ENCODE measurements at places on chromosomes 12 and 14.

DNA sequence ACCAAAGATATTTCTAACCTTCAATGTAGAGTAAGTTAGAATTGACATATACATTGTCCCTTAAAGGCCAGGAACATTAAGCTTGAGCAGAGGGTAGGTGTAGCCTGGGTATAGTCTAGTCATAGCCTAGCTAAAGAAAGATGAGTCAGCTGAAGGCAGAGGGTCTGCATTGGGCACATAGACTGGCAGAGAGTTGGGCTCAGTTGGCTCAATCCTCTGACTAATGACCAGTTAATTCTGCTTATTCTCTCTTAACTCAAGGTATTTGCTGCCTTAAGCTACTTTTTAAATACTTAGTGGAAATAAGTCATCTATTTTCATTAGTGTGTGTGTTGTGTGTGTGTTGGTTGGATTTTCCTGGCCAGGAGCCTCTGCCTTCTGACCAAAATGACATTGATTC, 467.1 kb downstream of the RAD51B start:
- peaks cover 13% of the 10 kb centered on the region for H3K36me3 ChIP-seq
- H3K4me1 ChIP-seq: peaks cover 71% of the 10 kb centered on the region
- H3K27me3 ChIP-seq: no peaks in the 10 kb centered on the region
- DNase-seq: no peak
- no peak overlapping the region for H3K4me3 ChIP-seq

GRCh38 chr12:14327711-14328110, 37.8 kb upstream of the ATF7IP start:
- H3K4me3 ChIP-seq: no peak overlapping the region
- no peaks in the 10 kb centered on the region for H3K27me3 ChIP-seq
- H3K36me3 ChIP-seq: no peaks in the 10 kb centered on the region
- H3K27ac ChIP-seq: no peak overlapping the region
- no peak for DNase-seq
- H3K4me1 ChIP-seq: no peaks in the 10 kb centered on the region

- H3K36me3 ChIP-seq: peaks cover 5% of the 10 kb centered on the region
- H3K4me3 ChIP-seq: no peak overlapping the region
- no peak overlapping the region for H3K27ac ChIP-seq
- H3K4me1 ChIP-seq: peaks cover 4% of the 10 kb centered on the region
Measured at GRCh38 chr12:31584782-31585181, 6.2 kb downstream of the DENND5B start.

- no peak overlapping the region for H3K4me3 ChIP-seq
- H3K27ac ChIP-seq: no peak overlapping the region
- no peaks in the 10 kb centered on the region for H3K36me3 ChIP-seq
- no peaks in the 10 kb centered on the region for H3K27me3 ChIP-seq
Measured at GRCh38 chr14:105185001-105185400, 3.9 kb upstream of the NUDT14 start.

GRCh38 chr12:123038486-123038885, 58.0 kb downstream of the ARL6IP4 start:
- no peaks in the 10 kb centered on the region for H3K27me3 ChIP-seq
- peaks cover 6% of the 10 kb centered on the region for H3K36me3 ChIP-seq

Measured in activated naive CD8-positive, alpha-beta T cell treated with anti-CD3 and anti-CD28 coated beads for 36 hours (primary cell).